GM19239 (cell line): ENCODE measurements at places on chromosomes 2 and 18.

GRCh38 chr2:235050980-235051351, 99.1 kb downstream of the SH3BP4 start:
- DNase-seq, result no peak

- DNase-seq, result no peak
Measured at GRCh38 chr2:14907014-14907612, 274.6 kb downstream of the LRATD1 start.

- DNase-seq, result no peak
Measured at GRCh38 chr18:61019338-61020301, 313.6 kb upstream of the CDH20 start.

- no peak for DNase-seq
Measured at GRCh38 chr2:134950886-134951285, 32.3 kb downstream of the CCNT2 start.

DNA sequence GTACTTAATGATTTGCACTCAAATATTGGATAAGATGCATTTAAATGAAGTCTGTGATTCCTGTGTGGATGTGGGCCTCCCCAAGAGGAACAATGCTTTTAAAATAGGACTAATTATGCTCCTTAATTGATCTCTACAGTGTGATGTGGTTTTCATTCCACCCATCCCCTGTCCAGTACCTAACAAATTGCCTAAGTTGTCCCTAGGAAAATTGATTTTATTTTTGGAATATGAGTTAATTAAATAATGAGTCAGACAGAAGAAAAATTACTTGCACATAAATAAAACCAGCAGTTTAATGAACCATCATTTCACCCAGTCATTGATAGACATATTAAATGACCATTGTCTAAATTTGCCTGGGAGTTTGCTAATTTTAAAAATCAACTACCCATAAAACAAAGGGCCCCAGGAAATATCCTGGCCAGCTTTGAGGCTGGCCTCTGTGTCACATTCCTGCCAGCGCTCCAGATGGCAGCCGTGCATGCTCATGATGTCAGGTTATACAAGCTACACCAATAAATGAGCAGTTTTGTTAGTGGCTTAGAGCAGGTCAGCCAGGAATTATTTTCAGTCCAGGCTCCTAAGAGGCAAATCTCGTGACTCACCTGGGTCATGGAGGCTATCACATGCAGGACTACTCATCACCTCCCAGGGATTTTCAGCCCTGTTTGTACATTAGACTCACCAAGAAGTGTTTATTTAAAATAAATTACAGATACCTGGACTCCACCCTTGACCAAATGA, 31.9 kb downstream of the ABHD3 start:
- DNase-seq, result no peak

DNA sequence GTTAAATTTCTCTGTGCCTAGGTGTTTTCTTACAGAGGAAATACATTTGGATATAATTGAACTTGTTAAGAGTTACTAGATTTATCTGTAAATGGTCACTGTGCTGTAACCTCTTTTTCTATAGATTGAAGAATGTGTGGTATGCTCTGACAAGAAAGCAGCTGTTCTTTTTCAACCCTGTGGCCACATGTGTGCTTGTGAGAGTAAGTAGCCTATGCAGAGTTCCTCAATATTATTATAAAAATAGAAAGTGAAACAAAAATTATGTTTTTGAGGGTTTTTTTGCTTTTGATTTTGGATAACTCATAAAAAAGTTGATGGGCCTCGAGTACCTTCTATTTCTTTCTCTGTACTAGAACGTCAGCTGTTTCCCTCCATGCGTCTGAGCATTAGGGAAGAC, 112.4 kb downstream of the MIB1 start:
- DNase-seq, result peak; percentile 37

DNA sequence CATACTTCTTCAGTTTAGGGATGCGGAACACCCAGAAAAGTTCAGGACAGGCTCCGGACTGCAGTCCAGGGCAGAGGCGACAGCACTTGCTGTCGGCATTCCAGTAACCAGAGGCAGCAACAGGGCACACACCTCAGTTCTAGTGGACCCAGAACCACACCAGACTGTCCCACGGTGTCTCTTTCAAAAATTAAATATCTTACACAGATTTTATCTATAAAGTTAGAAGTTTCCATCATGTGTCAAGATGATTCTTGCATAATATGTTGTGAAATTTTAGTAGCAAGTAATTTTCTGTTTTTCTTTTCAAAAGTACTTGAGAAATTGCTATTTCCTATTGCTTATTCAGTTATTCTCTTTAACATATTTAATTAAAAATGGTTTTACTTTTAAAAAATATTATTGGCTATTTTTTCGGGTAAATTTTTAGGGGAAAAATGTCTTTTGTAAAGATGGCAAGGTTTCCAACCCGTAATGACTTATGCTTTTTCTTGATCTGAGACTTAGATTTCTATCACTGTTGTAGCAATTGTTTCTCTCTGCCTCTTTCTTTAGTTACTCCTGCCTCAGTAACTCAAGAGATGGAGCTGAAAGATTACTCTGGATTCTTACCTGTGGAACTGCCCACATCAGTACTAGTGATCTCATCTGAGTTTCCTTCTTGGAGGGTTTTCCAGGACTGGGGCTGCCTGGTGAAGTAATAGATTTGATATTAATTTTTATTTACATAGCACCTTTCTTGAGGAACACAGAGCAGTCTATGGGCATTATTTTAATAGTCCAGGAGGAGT, 182.7 kb downstream of the LTBP1 start:
- DNase-seq, result no peak

GRCh38 chr2:230722207-230722885, 9.7 kb downstream of the CAB39 start:
- DNase-seq, result no peak

GRCh38 chr2:74886811-74887210, 52.9 kb downstream of the HK2 start:
- no peak for DNase-seq

- no peak for DNase-seq
Measured at GRCh38 chr2:237276716-237277490, 137.1 kb downstream of the COL6A3 start.

- DNase-seq, result no peak
Measured at GRCh38 chr2:239522002-239522739, 121.4 kb upstream of the HDAC4 start.

GRCh38 chr2:76281156-76281841, 570.6 kb upstream of the GCFC2 start:
- no peak for DNase-seq

DNA sequence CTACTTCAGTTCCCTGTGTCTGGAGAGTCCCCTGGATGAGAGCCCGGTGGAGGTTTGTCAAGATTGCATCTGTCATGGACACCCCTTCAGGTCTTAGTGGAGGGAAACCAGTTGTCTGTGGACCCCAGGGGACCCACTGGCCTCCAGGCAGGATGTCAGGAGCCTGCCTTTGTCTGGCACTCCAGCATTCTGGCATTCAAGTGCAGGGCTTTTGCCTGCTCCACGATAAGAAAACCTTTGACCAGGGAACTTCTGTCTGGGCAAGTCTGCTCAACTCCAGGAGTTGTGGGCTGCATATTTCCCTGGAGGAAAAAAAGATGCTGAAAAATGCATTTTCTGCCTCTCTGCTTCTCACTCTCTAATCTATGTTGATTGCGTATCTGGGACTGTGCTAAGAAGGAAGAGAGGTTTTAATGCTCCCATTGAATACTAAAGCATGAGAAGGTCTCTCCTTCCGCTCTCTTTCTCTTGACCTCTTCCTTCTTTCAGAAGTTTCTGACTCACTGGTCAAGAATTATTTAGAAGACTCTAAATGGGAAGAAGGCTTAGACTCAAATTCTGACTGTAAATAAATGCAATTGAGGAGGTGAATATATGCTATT, 104.5 kb downstream of the MMADHC start:
- DNase-seq, result no peak

GRCh38 chr2:18610651-18611050, 21.3 kb upstream of the NT5C1B start:
- DNase-seq, result no peak

GRCh38 chr2:29723255-29724001, 198.0 kb downstream of the ALK start:
- peak; percentile 23 for DNase-seq

- no peak for DNase-seq
Measured at GRCh38 chr18:4636967-4637366, 181.9 kb upstream of the DLGAP1 start.

- no peak for DNase-seq
Measured at GRCh38 chr18:12492907-12493306, 85.2 kb downstream of the PRELID3A start.

GRCh38 chr2:174059178-174059883, 94.2 kb upstream of the SP3 start:
- no peak for DNase-seq

GRCh38 chr2:25794544-25795276, 83.6 kb downstream of the ASXL2 start:
- no peak for DNase-seq

DNA sequence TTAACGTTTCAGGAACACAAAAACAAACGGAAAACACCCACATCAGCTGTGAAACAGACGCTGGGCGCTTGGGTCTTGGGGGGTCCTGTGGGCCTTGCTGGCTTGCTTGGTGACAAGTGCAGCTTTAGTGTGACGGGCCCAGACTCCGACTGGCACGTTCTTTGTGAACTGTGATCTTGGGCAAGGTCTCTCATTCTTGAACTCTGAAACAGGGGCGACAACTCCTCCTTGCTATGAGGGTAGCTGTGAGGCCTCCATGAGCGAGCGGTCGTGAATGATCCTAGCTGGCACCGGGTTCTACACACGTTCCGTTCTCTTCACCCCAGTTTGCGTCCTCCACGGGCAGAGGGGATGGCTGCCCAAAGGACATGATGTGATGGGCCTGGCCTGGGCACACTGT, 8.7 kb upstream of the COLEC11 start:
- no peak for DNase-seq

DNA sequence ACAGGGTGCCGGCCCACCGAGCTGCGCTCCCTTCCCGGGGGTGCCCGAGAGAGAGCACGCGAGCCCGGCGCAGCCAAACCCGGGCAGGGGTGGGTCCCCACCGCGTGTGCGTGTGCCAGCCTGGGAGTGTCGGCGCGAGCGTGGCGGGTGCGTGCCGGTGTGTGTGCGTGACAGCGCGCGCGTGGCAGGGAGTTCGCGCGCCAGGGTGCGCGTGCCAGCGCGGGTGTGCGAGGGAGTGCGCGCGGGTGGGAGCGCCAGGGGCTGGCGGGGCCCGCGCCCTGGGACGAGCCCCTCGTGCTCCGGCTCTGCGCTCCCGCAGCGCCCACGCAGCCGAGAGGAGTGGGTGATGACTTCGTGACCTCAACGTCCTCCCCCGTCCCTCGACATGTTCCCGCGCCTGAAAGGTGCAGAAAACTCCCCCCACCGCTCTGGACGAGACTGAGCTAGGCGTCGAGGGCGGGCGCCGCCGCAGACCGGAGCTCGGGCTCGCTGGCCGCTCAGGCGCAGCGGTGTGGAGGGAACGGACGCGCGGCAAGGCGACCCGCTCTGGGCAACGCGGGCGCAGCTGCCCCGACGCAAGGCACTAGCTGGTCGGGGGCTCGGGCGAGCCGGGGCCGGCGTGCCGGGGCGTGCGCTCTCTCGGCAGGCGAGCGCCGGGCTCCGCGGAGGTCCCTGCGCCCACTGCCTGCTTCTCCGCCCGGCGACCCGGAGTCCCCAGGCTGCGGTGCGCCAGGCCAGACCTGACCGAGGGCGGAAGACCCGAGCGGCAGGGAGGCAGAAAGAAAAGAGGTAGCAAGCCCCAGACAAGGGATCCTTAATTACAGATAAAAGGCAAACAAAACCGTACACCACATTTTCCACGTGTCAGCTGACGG, 582.8 kb downstream of the ZEB2 start:
- DNase-seq, result no peak

GRCh38 chr2:27954221-27954673, 63.7 kb downstream of the BABAM2 start:
- no peak for DNase-seq

- no peak for DNase-seq
Measured at GRCh38 chr2:43885132-43885632, 46.4 kb downstream of the ABCG8 start.

DNA sequence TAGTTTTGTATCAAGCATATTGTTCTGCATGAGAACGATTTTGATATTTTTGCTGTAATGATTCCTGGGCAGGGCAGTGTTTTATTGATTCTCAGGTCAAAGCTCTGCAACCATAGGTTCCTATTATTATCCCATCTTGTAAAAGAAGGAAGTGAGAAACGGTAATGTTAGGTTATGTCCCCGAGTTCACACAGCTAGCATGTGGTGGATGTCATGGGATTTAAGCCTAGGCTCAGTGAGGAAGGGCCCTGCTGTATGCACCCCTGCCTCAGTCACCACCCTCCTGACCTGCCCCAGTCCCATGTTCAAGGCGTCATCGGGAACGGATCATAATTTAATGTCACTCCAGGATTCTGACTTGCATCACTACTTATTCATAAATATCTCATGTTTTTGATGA, 10.7 kb downstream of the ACP1 start:
- DNase-seq, result no peak

DNA sequence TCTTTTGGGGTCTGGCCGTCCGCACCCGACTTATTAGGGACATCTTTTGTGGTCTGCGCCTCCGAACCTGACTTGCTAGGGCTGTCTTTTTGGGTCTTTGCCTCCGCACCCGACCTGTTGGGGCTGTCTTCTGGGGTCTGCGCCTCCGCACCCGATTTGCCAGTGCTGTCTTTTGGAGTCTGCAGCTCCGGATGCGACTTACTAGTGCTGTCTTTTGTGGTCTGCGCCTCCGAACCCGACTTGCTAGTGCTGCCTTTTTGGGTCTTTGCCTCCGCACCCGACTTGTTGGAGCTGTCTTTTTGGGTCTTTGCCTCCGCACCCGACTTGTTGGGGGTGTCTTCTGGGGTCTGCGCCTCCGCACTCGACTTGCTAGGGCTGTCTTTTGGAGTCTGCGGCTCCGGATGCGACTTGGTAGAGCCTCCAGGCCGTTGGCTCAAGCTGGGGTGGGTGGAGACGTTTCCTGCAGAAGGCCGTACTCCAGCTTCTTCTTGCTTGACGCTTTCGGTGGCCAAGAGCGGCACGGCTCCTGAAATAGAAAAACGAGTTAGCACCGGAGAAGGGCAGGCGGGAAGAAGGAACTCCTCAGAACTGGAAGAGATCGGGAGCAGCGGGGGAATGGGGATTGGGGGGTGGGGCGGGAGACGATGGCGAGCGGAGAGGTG, 498 bp downstream of the TGOLN2 start:
- peak; percentile 32 for DNase-seq

DNA sequence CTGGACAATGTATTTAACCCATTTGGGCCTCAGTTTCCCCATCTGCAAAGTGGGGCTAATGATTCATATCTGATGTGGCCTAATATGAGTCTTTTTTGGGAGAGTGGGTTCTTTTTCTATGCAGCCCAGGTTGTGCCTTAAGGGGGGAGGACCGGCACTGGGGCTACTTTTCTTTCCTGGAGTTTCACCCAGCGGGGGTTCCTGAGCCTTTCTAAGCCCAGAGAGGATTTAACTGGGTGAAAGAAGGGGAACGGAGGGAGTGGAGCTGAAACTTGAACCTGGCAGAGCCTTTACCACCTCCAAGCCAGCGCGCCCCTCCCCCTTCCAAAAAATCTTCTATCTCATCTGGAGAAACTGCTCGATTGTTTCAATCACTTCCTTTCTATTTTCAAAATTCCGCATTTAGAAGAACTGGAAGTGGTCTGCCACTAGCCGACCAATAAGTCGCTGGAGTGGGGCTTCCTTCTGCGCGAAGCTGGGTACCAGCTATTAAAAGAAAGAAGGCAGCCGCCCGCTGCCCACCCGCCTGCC, 205.0 kb upstream of the SMAD2 start:
- DNase-seq, result no peak

- no peak for DNase-seq
Measured at GRCh38 chr2:230347659-230348305, 20.8 kb downstream of the SP140L start.
